ENCODE measurements at places on chromosomes 13 and 19.

GRCh38 chr19:12994701-12995595 is at the start of gene NFIX:
NFIX (plus strand) TSS chr19:12995475; CDS start chr19:12995838, 363 bp downstream.
- DNase-seq = no peak

- DNase-seq = no peak
These were observed 2.1 kb upstream of the MLNR start for GRCh38 chr13:49217962-49218492.

- DNase-seq = no peak
These were observed 11.6 kb upstream of the GPR18 start for GRCh38 chr13:99269627-99270241.

GRCh38 chr13:98254513-98254912 is 77.4 kb upstream of the RNF113B start:
- peak; percentile 18 for DNase-seq

- DNase-seq = no peak
These were observed 5.8 kb downstream of the PCDH9 start for GRCh38 chr13:67224148-67224846.

DNA sequence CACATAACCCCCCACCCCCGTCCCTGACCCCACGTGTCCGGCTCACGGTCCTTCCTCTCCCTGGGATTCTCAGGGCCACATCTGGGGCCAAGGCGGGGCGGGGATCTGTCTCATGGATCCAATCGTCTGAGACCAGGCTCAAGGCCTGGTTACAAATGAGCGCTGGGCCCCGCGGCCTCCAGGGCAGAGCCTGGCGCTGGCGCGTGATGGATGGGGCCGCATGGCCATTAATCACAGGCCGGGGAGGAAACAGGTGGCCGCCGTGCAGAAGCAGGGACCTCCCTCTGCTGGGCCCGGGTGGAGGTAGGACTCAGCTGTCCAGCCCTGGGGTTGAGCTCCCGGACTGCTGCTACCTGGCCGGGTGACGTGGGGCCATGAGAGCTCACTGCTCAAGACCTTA is 5.8 kb upstream of the TLE5 start:
- DNase-seq = no peak

- no peak for DNase-seq
These were observed 1.4 kb downstream of the GPX4 start for GRCh38 chr19:1105008-1105872.

GRCh38 chr19:38713227-38713649 is 31.0 kb downstream of the CAPN12 start:
- DNase-seq = no peak

- DNase-seq = no peak
These were observed 29.4 kb downstream of the SMIM24 start for GRCh38 chr19:3450796-3451411.

- no peak for DNase-seq
These were observed 584.2 kb upstream of the SLITRK1 start for GRCh38 chr13:84466461-84466860.
